ENCODE measurements at places on chromosomes 2 and 18.

- no peak for DNase-seq
Measured at GRCh38 chr18:13179566-13180113, 38.9 kb upstream of the LDLRAD4 start.

GRCh38 chr18:38948436-38948835 lies 1382.8 kb upstream of the CELF4 start:
- no peak for DNase-seq

DNA sequence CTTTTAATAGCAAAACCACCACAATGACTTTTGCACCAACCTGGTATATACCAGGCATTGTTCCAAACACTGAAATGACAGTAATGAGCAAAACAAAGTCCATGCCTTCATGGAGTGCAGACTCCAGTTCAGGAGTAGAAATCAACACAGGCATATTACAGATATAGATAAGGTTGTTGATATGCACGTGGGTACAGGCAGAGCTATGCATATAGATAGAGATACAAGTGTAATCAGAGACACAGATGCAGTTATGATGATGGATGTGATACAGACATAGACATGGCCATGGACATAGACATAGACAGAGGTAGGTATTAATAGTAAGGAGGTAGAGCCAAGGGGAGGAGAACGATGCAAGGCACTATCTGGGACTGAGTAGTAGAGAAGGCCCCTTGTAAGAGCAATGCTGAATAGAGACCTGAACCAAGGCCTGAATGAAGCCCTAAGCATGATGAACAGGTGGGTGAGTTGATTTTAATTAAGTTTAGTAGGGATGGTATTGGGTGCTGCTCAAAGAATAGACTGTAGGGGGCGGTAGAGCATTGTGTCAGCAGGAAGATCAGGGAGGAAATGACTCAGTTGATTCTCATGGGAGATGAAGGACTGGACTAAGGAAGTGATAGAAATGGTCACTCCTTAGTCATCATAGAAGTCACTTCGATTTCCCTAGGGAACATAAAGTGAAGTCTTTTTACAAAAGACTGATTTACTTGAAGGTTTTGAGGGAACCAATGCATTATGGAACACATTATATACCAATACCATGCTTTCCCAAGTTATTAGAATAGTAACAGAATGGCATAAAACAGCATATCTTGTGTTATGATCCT lies 39.4 kb downstream of the CMPK2 start:
- peak; percentile 45 for DNase-seq

DNA sequence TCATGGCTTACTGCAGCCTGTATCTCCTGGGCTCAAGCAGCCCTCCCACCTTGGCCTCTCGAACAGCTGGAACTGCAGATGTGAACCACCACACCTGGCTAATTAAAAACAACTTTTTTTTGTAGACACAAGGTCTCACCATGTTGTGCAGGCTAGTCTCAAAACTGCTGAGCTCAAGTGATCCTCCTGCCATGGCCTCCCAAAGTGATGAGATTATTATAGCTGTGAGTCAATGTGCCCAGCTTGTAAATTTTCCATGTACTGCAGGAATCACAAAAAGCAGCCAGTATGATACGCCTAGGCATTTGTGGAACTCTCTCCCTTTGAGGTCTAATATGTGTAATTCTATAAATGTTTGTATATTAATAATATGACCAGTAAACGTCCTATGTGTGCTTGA lies 59.9 kb downstream of the MSH6 start:
- DNase-seq, result no peak

DNA sequence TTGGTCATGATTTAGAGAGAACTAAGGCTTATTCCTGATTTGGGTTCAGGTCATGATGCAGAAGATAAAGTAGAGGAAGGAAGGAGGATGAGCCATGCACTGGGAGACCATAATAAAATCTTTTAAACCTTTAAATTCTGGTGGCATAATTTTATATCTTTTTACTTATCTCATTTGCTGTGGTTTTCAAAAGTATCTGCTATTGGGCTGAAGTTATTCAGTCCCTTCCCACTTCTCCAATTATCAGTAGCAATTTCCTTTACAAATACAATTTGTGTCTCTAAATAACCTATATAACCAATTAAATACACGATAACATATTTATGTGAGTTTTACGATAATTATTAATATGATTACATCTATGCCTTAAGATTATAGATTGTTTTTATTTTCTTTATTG lies 194.8 kb upstream of the SLC8A1 start:
- DNase-seq, result no peak

DNA sequence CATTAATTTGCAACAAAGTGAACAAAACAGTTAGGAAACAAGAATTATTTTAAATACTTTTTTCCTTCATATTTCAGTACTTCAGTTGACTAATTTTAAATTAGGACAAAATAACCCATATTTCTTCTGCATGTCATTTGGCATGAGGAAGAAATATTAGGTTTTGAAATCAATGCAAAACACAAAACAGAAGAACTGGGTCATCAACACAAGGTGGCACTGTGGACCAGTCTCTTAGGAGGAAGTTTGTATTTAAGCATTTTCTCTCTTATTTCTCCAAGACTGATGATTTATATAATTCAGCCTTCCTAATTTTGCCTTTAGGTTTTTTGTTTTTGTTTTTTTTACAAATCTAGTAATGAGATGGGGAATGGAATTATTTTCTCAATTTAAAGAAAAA lies 352.8 kb upstream of the KCNH7 start:
- no peak for DNase-seq

GRCh38 chr18:80250740-80251364 lies 3.5 kb upstream of the PARD6G start:
- no peak for DNase-seq

DNA sequence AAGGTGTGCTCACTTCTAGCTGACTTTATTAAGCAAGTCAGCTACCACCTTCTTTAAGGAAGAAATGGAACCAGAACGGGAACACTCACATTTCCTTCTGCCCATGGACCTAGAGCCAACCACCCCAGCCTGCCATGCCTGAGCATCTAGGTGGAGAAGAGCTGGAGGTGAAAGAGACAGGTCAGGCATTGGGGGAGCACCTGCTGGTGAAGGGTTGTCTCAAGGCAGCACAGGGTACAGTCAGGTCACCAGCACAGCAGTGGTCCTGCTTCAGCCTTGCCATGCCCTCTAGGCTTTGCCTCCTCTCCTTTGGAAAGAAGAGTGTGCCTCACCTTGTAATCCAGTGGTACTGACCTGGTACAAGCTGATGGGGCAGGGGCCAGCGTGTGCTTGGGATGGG lies 107.9 kb downstream of the KCNF1 start:
- DNase-seq, result no peak

DNA sequence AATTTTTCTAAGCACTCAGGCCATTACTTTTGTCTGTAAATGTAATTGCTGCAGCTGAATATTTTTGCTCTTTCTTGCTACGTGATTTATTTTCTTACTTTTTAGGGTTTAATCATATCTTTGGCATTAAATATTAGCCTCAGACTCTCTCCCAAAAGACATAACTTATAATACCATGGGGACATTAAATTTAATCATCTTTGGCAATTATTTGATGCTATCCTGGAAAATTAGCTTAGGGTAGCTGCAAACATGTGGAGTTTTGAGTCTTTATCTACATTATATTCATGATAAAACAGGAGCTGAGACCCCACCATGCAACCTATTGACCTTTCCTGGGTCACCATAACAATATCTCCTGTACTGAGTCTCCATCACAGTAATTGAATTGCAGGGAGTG lies 59.1 kb upstream of the EDAR start:
- no peak for DNase-seq

DNA sequence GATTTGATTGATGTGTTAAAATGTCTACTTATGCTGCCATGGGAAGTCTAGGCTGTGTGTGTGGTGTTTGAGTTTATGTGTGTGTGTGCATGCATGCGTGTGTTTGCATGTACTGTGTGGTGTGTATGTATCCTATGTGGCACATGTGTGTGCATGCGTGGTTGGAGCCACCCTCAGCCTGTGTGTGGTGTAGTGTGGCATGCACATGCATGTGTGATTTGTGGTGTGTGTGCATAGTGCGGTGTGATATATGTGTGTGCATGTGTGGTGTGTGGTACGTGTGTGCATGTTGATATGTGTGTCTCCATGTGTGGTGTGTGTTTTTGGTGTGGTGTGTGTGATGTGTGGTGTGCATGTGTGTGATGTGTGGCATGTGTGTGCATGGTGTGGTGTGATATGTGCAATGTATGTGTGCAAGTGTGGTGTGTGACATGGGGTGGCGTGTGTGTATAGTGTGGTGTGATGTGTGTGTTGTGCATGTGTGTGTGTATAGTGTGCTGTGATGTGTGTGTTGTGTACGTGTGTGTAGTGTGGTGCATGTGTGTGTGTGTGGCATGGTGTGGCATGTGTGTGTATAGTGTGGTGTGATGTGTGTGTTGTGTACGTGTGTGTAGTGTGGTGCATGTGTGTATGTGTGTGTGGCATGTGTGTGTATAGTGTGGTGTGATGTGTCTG lies 66.6 kb upstream of the HDAC4 start:
- no peak for DNase-seq

DNA sequence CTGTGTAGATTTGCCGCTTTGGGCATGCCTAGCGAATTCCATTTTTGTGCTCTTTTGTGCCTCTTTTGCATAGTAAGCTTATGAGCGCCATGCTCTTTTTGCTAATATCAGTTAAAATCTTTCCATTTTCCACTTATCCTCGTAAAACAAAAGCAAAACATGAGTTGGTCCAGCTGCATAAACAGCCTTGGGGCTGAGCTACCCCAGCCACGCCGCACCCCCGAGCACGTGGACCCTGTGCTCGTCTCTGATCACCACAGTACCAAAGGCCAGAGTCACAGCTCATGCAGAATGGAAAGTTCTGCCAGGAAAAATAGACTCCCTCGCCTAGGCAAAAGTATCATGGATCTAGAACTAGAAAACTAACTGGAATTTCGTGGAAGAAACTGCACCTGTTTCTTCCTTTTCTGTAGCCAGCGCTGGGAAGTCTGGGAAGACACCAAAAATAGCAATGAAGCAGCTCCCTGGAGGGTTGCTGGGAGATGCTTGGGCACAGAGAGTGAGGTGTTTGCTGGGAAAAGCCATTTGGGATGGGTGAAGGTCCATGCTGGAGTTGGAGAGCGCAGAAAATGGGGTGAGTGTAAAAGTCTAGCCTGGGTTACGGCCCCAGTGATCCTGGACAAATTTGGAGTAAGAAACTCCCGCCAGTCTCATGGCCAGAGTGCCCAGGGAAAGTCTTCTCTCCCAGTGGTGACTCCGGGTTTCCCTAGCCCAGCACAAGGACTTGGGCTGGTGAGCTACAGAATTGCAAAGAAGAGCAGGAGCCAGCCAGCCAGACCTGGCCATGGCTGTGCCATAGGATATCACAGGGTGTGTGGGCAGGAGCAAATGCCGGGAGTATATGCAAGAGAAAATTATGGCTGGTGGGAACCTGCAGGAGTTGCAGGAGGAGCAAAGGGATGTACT lies 218.4 kb downstream of the GBX2 start:
- DNase-seq, result no peak

DNA sequence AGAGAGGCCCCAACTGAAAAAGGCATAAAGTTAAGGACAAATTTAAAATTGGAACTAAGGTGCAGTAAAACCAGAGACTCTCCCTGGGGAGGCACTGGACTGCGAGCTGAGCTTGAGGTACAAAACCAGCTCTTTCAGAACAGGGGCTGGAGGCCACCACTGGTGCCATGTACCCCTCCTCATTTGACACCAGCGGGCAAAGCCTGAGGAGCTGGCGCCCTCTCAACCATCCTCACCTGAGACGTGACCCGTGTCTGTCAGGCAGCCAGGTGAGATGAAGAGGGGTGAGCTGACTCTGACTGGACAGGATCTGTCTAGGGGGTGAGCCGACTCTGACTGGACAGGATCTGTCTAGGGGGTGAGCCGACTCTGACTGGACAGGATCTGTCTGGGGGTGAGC lies 68.5 kb downstream of the TMEM18 start:
- no peak for DNase-seq

DNA sequence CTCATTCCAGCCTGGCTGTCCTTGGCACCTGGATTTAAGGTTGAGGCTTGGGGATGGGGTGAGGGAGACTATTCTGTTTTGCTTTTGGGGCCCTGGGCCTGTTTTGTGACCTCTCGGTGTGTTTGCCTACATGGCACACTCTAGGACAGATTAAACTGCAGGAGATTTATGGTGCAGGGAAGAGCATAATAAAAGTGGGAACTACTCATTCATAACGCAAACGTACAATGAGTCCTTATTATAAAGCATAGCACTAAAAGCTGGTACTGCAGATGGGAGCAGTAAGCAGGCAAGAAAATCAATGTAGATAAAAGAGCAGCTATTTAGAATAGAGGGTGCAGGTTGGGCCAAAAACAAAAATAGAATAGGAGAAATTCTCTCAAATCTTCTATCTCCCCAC lies 238.4 kb downstream of the ACTR3 start:
- DNase-seq, result no peak

GRCh38 chr2:53859206-53860181 lies at the start of gene GPR75:
GPR75 (minus strand) TSS chr2:53859967; CDS start chr2:53854756, 5,211 bp downstream.
- no peak for DNase-seq

DNA sequence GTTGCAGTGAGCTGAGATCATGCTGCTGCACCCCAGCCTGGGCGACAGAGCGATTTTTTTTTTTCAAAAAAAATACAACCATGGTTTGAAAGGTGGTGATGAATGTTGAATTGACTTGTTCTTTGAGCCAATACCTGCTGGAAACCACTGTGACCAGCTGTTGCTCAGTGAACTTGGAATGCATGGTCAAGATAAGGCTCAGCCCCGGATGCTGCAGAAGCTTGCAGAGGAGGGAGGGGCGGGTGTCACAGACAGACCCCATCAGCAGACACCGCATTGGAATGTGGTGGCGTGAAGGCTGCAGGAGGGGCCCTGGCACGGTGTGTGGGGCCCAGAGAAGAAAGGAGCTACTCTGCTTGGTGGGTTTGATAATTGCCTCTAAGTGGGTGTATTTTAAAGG lies 91.6 kb downstream of the ITGB1BP1 start:
- DNase-seq, result no peak

DNA sequence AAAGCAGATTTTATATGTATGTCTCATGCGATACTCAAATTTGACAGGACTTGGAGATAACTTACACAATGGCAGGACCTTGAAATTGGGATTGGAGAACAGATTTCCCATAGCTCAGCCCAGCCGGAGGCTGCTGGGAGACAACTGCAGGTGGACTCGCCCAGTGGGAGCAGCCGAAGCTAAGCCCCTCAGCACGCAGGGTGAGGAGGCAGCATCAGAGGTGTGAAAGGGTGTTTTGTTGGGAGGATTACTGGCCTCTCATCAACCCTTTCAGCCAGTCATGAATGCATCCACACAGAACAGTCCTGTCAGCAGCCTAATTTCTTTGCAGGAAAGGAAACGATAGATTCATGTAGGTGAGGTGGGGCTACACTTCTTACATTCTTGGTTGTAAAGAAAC lies 110.4 kb upstream of the DYNAP start:
- no peak for DNase-seq
